CD4-positive, alpha-beta T cell treated with Interleukin-4 for 4 hours (primary cell): ENCODE measurements at places on chromosomes 4 and X.
A peak's percentile ranks its signal among the peaks of the same experiment; 100 is the strongest.

DNA sequence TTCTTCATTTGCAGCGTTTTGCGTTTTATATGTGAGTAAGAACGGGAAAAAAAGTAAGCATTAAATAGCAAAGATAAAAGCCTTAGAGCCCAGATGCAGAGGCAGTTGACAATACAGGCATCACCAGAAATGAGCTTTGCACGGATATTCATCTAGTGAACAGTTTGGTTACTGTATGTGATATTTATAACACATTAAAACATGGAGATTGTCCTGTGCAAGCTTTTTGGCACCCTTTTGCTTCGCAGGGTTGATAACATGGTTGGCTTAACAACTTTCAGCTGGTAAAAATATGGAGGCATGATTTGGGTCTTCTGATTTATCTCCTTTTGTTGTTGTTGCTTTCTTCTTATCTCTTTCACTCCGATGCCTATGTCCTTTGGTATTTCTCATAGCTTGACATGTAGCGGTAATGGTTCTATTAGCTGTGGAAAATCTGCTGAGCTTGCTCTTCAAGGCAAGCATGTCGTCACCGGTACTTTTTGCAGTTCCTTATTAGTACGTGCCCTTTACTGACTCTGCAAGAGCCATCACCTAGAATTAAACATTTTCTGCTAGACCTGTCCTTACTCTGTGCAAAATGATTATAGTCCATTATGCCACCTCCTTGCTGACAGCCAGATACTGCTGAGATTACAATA is 102.9 kb downstream of the PCDH7 start:
- no peak for DNase-seq

DNA sequence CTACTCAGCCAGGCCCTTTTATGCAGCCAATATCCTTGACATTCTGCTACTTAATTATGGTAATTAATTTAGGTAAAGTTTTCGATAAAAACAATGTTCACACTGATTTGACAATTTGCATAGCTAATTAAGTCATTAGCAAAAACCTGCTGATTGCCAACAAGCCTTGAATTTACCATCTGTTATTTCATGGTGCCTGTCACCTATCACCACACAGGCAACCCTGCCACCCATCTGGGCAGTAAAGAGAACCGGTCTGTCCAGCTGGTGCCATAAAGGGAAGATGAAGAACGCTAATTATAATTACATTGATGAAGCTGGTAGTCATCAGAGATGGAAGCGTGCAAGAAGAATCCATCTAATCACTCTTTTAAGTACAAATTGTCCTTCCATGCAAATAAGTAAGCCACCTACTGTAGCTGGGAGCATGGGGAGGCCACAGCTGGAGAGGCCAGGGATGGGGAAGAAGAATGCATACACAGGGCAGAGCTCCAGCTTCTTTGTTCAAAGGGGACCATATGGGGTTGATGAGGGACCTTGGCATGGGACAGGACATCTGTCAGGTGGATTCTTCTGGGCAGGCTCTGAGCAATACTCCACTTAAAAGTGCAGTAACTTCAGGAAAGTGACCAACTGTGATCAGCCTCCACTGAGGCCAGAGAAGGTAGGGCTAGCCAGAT is 277.3 kb upstream of the TAPT1 start:
- no peak for DNase-seq

GRCh38 chr4:142933207-142933606 is 87.1 kb upstream of the INPP4B start:
- no peak for DNase-seq

DNA sequence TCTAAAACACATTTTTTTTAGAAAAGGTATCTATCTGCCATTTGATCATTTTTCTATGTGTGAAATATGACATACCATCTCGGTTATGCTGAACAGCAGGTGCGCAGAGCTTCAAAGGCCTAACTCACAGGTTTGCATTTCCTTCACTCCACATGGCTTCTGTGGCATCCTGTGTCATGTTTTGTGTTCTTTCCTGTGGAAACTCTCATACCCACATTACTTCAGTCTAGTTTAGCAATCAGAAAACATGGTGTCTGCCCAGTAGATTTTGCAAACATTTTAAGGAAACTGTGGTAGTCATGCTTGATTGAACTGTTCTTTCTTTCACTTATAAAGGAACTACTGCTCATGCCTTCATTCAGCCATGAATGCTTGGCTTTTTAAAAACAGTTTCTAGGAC is 11.3 kb upstream of the ARAP2 start:
- DNase-seq = peak; percentile 92

GRCh38 chrX:153854702-153855101 is 24.4 kb upstream of the PDZD4 start:
- DNase-seq = no peak

- DNase-seq = no peak
Observed at GRCh38 chrX:41482154-41482850, 35.2 kb downstream of the NYX start.

DNA sequence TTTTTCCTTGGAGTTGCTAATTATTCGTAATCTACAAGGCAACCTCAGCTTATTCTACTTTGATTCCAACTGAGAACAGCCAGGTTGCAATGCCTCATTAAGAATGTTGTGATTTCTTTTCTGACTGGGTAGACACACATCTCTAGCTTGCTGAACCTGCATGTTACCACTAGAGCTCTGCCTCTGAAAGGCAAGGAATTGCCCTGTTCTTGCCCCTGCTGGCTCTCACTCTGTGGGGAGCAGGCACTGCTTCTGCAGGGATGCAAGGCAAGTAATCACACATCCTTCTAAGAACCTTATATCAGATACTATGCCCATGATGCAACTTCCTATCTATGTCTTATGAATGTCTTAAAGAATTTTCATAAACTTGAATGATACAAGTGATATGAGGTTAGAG is 503.2 kb downstream of the PACRGL start:
- no peak for DNase-seq

DNA sequence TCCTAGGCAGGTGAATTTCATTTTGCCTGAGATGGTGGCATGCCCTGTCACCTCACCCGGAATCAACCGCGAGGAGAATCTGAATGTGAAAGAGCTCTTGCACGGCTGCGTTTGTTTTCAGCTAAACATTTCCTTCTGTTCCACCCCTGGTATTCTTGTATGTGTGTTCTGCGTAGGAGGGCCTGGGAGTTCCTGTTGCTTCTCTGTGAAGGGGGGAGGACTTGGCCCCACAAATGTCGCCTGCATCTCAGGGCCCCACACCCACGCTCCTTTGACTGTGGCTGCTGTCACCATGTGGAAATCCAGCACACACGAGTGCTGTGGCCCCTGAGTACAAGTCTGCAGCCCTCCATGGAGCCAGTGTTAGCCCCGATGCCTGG is 45.8 kb upstream of the CLCN4 start:
- DNase-seq = peak; percentile 78

DNA sequence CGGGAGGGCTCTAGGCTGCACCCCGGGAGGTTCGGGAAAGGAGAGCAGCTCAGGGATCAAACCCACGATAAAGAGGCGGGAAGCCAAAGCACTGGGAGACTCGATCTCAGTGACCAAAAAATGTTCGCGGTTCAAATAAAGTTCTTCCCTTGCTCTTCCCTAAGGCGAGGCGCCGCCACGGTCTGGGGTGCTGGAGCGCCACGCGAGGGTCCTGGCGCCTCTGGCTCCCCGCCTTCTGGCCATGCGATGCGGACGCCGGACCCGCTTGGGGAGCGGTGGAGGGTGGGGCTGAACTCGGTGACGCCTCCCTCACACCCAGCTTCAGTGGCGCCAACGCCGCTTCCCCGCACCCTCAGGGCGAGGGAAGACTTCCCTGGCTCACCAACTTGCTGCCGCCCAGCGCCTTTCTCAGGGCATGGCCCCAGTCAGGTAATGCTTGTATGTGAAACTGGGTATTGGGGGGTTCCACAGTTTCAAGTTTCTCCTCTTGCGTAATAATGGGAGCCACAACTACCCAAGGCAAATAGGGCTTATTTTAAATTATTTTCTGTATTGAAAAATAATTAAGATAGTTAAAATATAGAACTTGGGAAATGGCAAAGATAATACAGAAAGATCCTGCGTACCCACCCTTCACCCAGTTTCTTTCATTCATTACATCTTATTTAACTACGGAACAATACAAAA is at the start of gene QRFPR:
Gene QRFPR, minus strand, starts transcription at position 243 of the 687 bp plus-strand sequence. CDS start 371 bp downstream, outside the sequence.
- no peak for DNase-seq

GRCh38 chrX:11967986-11968869 is 170.0 kb upstream of the FRMPD4 start:
- DNase-seq = no peak

DNA sequence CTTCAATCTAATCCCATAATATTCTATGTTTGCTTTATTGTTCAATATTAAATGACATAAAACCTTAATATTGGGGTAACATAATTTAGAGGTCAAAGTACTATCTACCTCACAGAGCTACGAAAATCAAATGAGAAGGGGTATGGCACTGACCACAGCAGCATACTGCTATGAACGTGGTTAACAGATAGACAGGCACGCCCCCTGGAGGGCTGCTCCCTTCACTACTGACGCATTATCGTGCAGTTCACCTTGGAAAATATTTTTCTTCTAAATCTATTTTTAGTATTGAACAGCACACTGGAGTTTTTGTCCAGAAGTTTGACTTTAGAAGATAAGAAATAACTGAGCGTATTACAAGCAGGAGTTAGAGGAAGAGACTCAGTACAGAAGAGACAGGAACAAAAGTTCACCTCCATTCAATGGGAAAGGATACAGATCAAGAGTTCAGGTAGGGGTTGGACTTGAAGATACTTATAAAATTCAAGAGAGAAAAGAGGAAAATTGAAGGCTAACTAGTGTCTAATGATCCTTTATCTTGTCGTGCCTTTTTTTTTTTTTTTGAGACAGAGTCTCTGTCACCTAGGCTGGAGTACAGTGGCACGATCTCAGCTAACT is 22.7 kb downstream of the MAP9 start:
- DNase-seq = peak; percentile 16

DNA sequence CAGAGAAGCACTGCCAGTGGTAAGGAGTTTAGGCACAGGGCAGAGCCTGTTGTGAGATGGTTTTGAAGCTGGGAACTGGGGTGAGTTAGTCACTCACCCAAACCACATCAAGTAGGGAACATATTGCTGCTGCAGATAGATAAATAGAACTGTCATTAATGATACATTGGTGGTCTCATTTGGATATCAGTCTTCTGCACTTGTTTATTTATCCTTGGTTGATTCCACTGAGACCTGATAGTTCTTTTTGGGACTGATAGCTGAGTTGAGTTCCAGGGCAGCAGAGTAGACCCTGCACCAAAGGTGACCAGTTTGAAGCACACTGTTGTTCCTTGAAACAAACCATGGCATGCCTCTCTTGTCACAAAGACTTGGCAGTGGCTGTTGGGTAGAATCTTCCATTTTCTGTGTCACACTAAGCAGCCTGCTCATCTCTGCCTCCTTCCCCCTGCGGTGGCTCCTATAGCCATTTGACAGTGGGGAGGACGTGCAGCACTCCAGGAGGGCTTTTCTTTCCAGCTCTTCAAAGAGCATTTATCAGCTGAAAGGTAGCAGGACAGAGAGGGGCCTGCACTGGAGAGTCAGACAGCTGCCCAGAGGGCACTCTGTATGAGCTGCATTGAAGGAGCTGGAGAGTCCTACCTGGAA is 59.7 kb upstream of the TMEM164 start:
- DNase-seq = no peak

GRCh38 chrX:41561045-41561444 is 113.9 kb downstream of the NYX start:
- peak; percentile 68 for DNase-seq

DNA sequence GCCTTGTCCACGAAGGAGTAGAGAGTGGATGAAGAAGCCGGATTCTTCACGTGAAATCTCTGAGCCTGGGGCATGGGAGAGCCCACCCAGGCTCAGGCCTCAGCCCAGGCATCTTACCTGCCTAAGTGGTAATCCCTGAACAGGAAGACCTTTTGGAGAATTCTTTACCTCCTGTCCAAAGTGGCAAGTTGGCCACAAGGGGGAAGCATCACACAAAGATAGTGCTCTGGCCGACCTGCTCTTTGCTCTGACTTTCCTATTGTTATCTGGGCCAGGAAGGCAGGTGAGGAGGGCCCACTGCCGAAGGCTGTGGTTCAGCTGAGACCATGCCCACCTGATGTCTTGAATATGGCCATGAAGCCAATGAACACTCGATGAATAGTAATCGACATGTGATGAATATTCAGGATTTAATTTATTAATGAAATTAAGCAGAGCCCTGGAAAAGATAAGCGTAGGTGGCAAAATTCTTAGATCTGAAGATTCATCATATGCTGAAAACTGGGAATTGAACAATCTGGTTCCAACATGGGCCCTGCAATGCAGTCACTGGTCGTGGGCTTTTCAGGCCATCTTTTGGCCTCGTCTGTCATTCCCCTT is 93.8 kb downstream of the PDGFRA start:
- peak; percentile 23 for DNase-seq

DNA sequence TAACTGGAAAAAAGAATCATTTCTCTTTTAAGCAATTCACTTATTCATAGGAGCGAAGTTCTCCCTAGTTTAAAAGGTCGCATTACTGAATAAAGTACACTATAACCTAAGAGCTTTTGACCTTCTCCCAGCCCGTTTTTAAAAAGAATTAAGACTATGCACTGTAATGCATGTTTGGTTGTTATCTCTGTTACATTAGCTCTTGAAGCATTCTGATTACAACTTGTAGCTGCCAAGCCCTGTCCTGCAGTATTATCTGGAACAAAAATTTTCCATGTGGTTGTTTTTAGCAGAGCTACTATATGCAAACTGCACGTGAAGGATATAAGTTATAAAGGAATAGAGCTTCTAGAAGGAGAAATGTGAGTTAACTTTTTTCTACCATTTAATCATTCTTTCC is 8.1 kb downstream of the GAB1 start:
- DNase-seq = no peak

GRCh38 chr4:2059046-2059725 is at the start of gene NAT8L:
Gene NAT8L, plus strand, starts transcription at chr4:2059327. Its CDS starts 185 bp downstream, at chr4:2059512.
- no peak for DNase-seq

DNA sequence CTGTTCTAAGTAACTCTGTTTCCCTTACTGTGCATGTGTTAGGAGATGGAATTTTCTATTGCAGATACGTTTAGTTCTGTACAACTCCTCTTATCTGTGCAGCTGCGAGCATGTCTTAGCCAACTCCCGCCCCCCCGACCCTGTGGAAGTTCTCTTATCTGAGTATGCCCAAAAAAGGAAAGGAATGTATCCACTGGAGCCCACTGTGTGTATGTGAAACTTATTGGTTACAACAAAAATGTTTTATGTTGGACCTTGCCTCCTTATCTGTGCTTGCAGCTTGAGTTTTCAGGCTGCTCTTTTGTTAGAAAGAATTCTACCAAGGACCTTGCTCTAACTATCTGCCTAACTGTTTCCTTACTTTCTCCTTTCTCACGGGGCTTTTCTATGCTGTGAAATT is 24.2 kb upstream of the DCAF8L2 start:
- no peak for DNase-seq

- no peak for DNase-seq
Observed at GRCh38 chr4:66430856-66431255, 760.6 kb upstream of the EPHA5 start.

- no peak for DNase-seq
Observed at GRCh38 chr4:19982556-19982955, 269.1 kb upstream of the SLIT2 start.

GRCh38 chr4:53575552-53575951 is 15.7 kb downstream of the LNX1 start:
- no peak for DNase-seq
